Gastroesophageal sphincter (tissue), 4 donors: ENCODE measurements at places on chromosomes 1 and 21.

DNA sequence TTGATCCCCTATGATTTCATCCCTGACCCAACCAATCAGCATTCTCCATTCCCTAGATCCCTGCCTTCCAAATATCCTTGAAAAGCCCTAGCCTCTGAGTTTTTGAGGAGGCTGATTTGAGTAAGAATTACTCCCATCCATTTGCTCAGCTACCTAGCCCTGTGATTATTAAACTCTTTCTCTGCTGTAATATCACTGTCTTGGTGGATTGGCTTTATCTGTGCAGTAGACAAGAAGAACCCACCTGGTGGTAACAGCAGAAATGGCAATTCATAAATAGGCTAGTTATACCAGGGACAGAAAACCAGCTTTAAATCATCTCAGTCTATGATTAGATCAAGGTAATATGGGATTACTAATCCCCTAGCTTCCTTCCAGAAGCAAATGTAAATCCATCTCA is 13.0 kb downstream of the IL20 start:
- H3K4me1 ChIP-seq: no peaks in the 10 kb centered on the region
- ATAC-seq: no peak
- no peak overlapping the region for H3K4me3 ChIP-seq
- no peaks in the 10 kb centered on the region for H3K27me3 ChIP-seq
- no peaks in the 10 kb centered on the region for H3K36me3 ChIP-seq

GRCh38 chr1:177817937-177818875 is 151.7 kb downstream of the SEC16B start:
- no peak for ATAC-seq
- H3K4me3 ChIP-seq: no peak overlapping the region
- H3K4me1 ChIP-seq: no peaks in the 10 kb centered on the region
- H3K36me3 ChIP-seq: no peaks in the 10 kb centered on the region
- H3K27ac ChIP-seq: no peak overlapping the region
- no peaks in the 10 kb centered on the region for H3K27me3 ChIP-seq

- H3K36me3 ChIP-seq: no peaks in the 10 kb centered on the region
- H3K4me1 ChIP-seq: no peaks in the 10 kb centered on the region
- no peak for ATAC-seq
- no peak overlapping the region for H3K4me3 ChIP-seq
- no peak overlapping the region for H3K27ac ChIP-seq
These were observed 11.7 kb upstream of the IGSF3 start for GRCh38 chr1:116679091-116679827.

DNA sequence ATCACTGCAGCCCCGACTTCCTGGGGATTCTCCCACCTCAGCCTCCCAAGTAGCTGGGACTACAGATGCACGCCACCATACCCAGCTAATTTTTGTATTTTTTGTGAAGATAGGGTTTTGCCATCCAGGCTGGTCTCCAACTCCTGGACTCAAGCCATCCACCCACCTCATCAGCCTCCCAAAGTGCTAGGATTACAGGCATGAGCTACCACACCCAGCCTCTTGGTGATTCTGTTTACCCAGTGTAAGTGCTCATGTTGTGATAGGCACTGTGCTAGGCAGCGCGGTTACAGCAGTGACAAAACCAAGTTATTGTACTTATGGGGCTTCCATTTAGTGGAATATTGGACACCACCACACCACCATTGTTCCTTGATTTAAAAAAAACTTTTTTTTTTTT is 9.7 kb upstream of the STX12 start:
- H3K4me3 ChIP-seq: no peak overlapping the region
- H3K36me3 ChIP-seq: peaks cover 48% of the 10 kb centered on the region
- no peak for ATAC-seq
- no peaks in the 10 kb centered on the region for H3K27me3 ChIP-seq

DNA sequence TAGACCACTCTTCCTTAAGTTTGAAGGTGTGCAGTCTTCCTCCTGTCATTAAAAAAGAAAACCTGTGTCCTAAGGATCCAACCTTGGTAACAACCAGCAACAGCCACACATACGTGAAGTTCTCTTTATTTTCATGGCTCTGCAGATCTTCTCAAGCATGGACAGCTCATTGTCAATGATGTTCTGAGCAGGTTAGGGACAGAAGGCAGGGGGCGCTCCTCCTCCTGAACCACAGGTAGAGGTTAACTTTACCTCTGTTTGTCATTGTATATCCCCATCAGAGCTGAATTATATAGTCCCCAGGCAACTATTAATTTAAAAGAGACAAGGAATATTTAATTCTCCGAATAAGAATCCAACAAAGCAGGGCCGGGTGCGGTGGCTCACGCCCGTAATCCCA is 52.5 kb upstream of the CR2 start:
- H3K4me1 ChIP-seq: no peaks in the 10 kb centered on the region
- H3K4me3 ChIP-seq: no peak overlapping the region
- H3K27ac ChIP-seq: no peak overlapping the region
- no peaks in the 10 kb centered on the region for H3K27me3 ChIP-seq

- H3K27ac ChIP-seq: peak overlapping the region; percentile 82
- peak; percentile 30 for ATAC-seq
- H3K4me3 ChIP-seq: no peak overlapping the region
- no peaks in the 10 kb centered on the region for H3K36me3 ChIP-seq
- H3K27me3 ChIP-seq: no peaks in the 10 kb centered on the region
- peaks cover 67% of the 10 kb centered on the region for H3K4me1 ChIP-seq
These were observed 8.2 kb downstream of the IFFO2 start for GRCh38 chr1:18948048-18948912.

GRCh38 chr1:3584915-3585314 is 26.4 kb downstream of the MEGF6 start:
- H3K4me3 ChIP-seq: no peak overlapping the region
- H3K36me3 ChIP-seq: no peaks in the 10 kb centered on the region
- peaks cover 25% of the 10 kb centered on the region for H3K27me3 ChIP-seq
- H3K4me1 ChIP-seq: no peaks in the 10 kb centered on the region

GRCh38 chr1:51784997-51785421 is 93.5 kb downstream of the NRDC start:
- H3K27me3 ChIP-seq: no peaks in the 10 kb centered on the region
- peaks cover 96% of the 10 kb centered on the region for H3K36me3 ChIP-seq
- H3K4me1 ChIP-seq: no peaks in the 10 kb centered on the region
- ATAC-seq: no peak
- H3K4me3 ChIP-seq: no peak overlapping the region

DNA sequence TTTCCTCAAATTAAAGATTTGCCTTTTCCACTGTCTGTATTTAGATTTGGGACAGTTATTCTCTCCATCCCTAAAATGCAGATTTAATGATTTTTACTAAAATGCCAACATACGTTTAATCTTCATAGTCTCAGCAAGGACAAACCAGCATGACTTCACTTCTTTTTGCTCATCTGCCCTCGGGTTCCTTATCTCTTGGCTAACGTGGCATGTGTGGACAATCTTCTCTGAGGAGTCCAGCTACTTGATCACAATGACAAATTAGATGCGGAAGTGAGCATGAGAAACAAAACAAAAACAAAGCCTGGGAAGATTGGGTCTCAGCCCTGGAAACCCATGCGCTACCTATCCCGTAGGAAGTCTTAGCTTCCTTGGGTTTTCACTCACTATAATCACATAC is 1.0 kb downstream of the MRAP start:
- no peak overlapping the region for H3K4me3 ChIP-seq
- ATAC-seq: no peak
- H3K4me1 ChIP-seq: no peaks in the 10 kb centered on the region
- no peaks in the 10 kb centered on the region for H3K27me3 ChIP-seq
- H3K27ac ChIP-seq: no peak overlapping the region
- no peaks in the 10 kb centered on the region for H3K36me3 ChIP-seq

- H3K36me3 ChIP-seq: no peaks in the 10 kb centered on the region
- H3K4me1 ChIP-seq: no peaks in the 10 kb centered on the region
- ATAC-seq: no peak
- no peaks in the 10 kb centered on the region for H3K27me3 ChIP-seq
These were observed 115.9 kb downstream of the NTMT2 start for GRCh38 chr1:170261669-170262068.

DNA sequence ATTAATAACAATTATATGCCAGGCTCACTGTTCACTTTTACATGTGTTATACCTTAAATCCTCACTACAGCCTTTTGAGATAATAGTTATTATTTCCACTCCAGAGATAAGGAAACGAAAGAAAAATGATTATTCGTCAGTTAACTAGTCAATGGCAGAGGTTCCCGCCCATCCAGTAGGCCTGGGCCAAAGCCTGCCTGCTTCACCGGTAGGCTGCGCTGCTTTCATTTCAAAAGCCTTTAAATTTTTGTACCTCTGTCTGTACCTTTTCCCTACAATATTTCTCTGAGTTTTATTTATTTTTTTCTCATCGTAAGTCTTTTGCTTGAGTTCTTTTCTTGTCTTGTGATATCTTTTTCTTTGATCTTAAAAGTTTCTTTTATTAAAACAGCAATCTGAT is 3.6 kb downstream of the GPR52 start:
- no peaks in the 10 kb centered on the region for H3K36me3 ChIP-seq
- H3K27ac ChIP-seq: no peak overlapping the region
- H3K4me3 ChIP-seq: no peak overlapping the region
- no peaks in the 10 kb centered on the region for H3K4me1 ChIP-seq
- ATAC-seq: no peak

DNA sequence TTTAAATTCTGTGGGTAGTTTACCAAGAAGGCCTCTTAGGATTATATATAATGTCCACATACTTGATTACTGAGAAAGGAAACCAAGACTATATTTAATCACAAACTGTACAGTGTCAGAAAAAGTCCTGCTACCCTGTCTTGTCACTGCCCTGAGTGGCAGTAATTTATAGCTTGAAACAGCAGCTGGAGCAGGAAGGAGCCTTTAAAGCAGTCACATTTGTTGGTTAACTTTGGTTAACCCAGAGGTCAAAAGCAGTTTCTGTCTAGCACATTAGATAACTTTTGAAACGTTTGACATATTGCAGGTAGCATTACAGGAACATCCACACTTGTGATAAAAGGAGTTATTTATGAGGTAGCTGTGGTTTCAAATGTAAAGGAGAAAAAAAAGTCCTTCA is 161.7 kb downstream of the ROR1 start:
- no peak overlapping the region for H3K4me3 ChIP-seq
- no peak overlapping the region for H3K27ac ChIP-seq
- H3K4me1 ChIP-seq: peaks cover 6% of the 10 kb centered on the region

DNA sequence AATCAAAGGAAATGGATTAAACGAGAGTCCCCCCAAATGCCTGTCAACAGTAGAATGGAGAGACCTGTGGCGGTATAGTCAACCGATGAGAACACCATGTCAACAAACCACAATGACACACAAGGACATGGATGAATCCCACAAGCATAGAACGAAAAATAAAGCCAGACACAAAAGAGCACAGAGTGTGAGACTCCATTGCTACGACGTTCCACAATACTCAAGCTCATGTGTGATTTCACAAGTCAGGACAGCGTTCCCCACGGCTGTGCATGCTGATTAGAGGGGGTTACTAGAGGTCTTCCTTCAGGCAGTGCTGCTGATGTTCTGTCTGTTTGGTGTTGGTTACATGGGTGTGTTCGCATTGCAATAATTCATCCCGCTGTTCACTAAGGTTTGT is 5.8 kb upstream of the PLA2G2D start:
- no peaks in the 10 kb centered on the region for H3K4me1 ChIP-seq
- H3K27me3 ChIP-seq: no peaks in the 10 kb centered on the region
- no peak overlapping the region for H3K4me3 ChIP-seq
- ATAC-seq: no peak
- H3K27ac ChIP-seq: no peak overlapping the region
- no peaks in the 10 kb centered on the region for H3K36me3 ChIP-seq

DNA sequence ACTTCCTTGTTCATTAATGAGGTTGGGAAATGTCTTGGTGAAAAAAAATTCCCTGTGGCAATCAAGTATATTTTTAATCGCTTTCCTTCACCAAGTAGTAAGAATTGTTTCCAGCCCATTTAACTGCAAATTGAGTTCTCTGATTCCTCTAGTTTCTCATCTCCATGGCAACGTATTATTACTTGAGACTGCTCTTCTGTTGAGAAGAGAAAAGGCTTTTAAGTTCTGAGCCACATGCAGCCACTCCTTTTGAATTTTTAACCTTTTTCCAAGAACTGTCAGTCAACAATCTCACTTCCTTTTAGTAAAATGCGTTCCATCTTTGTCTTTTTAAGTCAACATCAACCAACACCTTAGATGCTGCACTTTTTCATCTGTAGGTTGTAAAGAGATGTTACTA is 75.7 kb upstream of the KIAA1614 start:
- H3K4me1 ChIP-seq: no peaks in the 10 kb centered on the region
- no peaks in the 10 kb centered on the region for H3K27me3 ChIP-seq
- no peak for ATAC-seq
- no peak overlapping the region for H3K4me3 ChIP-seq

DNA sequence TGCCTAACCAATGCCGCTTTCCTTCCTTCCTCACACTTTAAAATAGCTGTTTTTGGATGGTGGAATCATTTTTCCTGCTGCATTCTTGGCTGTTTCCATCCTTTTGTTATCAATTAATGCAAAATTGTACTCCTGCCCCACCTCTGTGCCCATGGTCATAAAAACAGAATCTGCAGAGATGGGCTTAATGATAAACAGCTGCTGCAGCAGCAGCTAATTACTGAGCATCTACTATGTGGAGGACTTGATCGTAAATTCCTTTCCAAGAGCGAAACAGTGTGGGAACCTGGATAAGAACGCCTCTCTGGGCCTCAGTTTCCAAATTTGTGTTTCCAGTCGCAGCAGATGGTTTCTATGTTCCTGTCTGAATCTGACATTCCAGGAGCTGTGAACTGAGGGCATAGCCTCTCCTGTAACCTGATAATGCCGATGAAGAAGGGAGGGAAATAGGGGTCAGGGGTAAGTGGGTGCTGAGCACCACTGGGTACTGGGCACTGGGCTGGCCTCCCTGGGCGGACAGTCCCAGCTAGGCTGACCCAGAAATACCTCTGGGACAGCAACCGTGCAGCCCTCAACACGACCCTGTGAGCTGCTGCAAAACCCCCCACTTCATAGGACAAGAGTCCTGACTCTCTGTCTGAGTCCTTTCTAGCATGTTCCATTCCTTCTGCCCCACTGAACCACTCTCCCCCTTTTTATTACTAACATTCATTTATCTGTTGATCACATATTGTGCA is 121.7 kb downstream of the DMRTB1 start:
- ATAC-seq: no peak
- H3K4me3 ChIP-seq: no peak overlapping the region
- no peaks in the 10 kb centered on the region for H3K4me1 ChIP-seq
- H3K27ac ChIP-seq: no peak overlapping the region
- no peaks in the 10 kb centered on the region for H3K36me3 ChIP-seq
- H3K27me3 ChIP-seq: no peaks in the 10 kb centered on the region

DNA sequence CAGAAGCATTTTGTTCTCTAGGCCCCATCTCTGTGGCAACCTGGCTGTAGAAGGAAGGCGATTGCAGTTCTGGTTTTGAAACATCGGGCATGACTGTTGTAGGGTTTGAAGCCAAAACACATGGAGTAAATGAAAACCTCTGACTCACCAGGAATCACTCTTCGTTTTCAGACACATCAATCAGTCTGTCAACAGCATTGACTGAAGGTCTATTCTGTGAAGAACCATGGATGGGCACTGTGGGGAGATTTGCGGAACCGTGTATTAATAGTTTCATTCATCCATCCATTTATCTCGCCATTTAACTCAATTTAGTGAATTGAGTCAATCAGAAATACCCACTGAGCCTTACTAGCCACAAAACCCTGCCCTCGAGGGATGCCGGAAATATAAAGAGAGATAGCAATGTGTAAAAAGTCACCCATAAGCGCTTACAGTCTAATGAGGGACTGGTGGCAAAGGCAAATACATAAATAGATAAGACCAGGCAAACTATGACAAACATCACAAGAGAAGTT is 364.6 kb upstream of the PROX1 start:
- H3K27ac ChIP-seq: no peak overlapping the region
- H3K4me3 ChIP-seq: no peak overlapping the region
- H3K27me3 ChIP-seq: peaks cover 3% of the 10 kb centered on the region
- no peak for ATAC-seq
- no peaks in the 10 kb centered on the region for H3K36me3 ChIP-seq
